ENCODE measurements at places on chromosomes 11 and 22.
A peak's percentile ranks its signal among the peaks of the same experiment; 100 is the strongest.

DNA sequence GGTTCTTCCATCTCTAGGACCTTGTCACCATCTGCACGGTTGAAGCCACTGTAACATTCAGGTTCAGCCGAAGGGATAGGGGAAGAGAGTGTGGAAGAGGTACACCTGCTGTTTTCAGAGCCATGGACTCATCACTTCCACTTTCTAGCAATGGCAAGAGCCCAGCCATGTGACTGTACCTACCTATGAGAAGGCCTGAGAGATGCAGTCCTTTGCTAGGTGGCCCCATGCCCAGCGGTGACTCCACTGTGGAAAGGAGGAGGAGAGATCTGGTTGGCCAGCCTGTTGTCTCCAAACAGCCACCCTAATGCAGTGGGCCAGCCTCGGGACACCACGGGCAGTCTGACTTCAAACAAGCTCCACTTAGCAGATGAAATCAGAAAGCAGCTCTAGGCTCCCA is 16.0 kb downstream of the RASD2 start:
- no peak for DNase-seq

DNA sequence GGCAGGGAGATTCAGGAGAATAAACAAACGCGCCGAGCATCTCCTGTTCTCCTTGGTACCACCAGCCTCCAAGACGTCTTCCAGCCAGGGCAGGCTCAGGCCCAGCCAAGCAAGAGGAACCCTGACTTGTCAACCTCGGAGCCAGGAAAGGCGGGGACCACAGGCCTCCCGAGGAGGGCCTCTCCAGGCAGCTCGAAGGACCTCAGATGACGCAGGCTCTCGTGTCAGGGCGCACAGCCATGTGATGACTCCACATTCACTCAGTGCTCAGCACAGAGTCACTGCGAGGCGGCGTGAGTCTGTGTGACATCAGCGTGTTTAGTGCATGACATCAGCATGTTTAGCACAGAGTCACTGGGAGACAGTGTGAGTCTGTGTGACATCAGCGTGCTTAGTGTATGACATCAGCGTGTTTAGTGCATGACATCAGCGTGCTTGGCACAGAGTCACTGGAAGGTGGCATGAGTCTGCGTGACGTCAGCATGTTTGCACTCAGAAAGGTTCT is 241.4 kb downstream of the BRD1 start:
- DNase-seq, result no peak

- peak; percentile 44 for DNase-seq
Measured at GRCh38 chr11:34208266-34209135, 103.1 kb downstream of the NAT10 start.

GRCh38 chr11:6269994-6270393 is 10.4 kb downstream of the CCKBR start:
- DNase-seq, result no peak

GRCh38 chr11:35340071-35340470 is 79.3 kb downstream of the SLC1A2 start:
- no peak for DNase-seq

- no peak for DNase-seq
Measured at GRCh38 chr11:104524254-104524653, 360.3 kb upstream of the PDGFD start.

DNA sequence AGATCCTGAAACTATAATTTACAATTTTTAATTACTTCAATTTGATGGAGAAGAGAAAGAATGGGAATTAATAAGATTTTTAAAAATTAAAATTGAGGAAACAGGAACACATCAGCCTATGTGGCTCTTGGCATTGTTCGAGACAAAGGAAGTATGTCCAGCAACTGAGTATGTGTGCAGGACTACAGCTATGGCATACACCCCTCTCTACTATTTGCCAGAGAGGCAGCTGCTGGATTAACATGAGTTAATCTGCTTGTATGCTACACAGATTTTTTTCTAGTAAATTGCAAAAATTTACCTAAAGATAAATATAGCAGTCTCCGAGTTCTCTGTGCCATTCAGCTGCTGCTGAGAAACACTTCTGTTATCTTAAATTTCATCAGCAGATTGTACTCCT is 70.6 kb downstream of the PHF21A start:
- no peak for DNase-seq

- DNase-seq, result no peak
Measured at GRCh38 chr11:111327908-111328624, 29.7 kb downstream of the POU2AF3 start.

DNA sequence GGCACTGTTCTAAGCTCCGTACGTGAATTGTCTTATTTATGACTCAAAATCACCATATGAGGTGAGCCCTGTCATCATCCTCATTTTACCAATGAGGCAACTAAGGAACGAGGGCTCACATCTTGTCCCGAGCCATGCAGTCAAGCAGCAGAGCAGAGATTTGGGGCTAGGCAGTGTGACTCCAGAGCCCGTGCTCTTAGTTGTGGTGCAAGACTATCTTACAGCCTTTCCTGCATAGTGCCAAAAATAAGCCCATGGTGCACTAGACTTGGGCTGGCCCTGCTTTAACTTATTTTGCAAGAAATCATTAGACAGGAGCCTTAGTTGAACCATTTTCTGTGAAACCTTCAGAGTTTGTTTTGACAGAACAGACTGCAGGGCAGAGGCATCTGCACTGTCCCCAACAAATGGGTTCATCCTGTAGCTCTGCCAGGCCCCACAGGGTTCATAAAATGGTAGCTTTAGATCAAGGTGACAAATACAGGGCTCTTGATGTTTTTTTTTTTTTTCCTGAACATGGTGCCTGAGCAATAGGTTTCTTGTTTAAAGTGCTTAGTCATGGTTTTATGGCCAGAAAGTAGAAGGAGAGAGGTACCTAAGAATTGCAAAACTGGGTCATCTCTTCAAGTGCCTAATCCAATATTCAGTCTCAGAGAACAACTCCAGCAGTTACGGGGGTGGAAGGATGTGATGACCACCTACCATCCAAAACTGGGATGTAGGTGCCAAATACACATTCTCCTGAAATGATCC is 56.6 kb downstream of the BMAL1 start:
- no peak for DNase-seq

GRCh38 chr11:1834062-1834610 is 654 bp upstream of the SYT8 start:
- DNase-seq, result no peak

DNA sequence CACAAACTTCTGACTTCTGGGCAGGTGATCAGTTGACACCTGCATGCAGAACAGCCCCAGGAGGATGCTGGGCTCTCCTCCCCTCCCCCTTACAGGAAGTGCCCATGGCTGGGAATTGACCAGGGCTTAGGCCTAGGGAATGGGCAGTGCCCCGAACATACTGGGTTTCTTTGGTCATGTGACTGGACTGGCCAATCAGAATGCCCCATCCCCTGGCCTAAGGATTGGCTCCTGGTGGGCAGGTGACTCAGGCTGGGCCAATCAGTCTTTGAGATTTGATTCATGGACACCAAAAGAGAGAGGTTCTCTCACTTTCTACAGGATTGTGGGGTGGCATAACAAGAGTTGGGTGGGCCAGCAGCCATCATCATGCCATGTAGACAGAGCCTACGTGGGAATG is 37.1 kb downstream of the MCM5 start:
- peak; percentile 24 for DNase-seq

DNA sequence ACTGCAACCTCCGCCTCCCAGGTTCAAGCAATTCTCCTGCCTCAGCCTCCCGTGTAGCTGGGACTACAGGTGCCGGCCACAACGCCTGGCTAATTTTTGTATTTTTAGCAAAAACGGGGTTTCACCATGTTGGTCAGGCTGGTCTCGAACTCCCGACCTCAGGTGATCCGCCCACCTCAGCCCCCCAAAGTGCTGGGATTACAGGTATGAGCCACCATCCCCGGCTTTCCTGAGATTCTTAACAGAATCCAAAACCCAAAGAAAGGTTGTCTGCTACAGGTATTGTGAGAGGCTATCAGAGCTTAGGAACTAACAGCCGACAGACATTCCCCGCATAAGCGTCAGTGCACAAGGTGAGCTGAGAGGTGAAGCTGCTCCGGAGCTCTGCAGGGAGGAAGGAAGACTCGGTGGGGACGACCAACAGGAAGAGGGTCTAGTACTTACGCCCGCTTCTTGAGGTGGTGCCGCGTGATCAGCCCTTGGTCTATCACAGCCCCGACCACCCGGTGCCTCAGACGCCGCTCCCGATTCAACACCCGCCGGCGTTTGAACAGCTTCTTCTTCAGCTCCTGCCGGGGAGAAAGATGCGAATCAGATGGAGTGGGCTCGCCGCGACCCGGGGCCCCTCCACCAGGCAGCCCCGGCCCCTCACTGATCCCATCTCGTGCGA is 470 bp downstream of the C11orf98 start:
- peak; percentile 63 for DNase-seq

DNA sequence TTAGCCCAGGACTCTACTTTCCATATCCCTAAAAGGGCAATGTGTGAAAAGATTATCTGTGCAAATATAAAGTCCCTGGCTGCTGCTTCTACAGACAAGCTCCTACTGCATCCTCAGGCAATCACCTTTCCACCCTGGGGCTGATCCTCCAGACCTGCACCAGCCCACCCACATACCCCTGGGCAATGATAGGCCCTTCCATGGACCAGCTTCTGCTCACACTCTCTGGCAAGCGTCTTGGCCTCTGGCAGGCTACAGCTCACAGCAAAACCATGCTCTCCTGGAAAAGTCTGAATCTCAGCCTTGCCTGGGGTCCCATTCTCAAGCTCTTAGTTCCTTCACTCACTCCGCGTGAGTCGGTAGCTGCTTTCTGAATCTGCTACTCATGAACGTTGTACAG is 69.5 kb downstream of the IGLL5 start:
- DNase-seq, result no peak

DNA sequence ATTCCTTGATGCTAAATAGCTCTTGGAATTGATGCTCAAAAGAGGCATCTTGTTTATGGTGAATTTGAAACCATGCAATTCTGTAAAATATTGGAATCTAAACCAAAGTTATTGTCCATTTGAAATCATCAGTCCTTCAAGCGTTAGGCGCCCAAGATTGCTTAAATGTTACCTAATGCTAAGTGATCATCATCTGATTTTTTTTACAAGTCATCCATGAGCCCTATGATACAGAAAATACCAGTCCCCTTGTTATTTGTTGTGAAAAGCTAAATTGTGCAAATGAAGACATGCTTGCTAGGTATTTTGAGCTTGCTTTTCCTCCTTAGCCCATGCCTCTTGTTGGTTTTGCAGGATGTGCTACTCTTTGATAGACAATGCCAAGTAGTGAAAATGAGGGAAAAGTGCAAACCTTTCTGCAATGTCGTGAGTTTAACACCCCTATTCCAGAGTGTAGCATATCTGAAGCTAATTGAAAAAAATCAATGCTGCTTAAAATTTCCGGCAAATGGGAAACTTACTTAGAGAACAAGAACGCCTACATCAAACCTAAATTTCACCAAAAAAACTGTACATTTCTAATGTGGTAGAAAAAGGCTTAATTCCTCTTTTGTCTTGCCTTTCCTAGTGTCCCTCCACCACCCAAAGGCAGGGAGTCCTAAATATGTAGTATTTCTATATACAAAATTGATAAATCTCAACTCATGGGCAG is 1.9 kb downstream of the GRK3 start:
- DNase-seq, result no peak

- no peak for DNase-seq
Measured at GRCh38 chr11:110434952-110435779, 5.4 kb downstream of the FDX1 start.

DNA sequence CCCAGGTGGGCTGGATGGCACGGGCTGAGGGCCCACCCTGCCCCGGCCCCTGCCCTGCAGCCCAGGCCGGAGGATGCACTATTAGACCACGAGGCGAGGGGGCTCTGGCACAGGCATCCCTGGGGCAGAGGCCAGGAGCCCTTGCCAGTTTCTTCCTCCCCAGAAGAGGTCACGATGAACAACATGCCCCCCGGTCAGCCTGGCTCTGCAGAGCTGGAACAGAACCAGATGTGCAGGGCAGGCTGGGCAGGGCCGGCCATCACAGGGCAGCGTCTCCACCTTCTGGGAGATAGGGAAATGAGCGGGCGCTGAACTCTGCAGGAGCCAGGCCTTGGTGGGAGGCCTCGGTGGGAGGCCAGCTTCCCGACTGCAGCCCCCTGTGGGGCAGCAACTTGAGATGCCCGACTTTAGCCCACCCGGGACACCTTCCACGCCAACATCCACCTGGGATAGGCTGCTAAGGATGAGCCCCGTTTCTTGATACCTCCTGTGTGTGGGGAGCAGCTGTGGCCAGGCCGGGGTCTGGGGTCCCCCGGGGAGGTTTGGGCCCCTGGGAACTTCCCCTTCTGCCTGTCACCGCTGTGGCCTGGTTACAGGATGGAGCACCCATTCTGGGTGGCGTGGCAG is 21.8 kb upstream of the GNB1L start:
- DNase-seq, result peak; percentile 1

GRCh38 chr11:68661697-68662603 is 22.4 kb upstream of the GAL start:
- no peak for DNase-seq

GRCh38 chr11:57330029-57330428 is 5.3 kb upstream of the TNKS1BP1 start:
- DNase-seq, result no peak

DNA sequence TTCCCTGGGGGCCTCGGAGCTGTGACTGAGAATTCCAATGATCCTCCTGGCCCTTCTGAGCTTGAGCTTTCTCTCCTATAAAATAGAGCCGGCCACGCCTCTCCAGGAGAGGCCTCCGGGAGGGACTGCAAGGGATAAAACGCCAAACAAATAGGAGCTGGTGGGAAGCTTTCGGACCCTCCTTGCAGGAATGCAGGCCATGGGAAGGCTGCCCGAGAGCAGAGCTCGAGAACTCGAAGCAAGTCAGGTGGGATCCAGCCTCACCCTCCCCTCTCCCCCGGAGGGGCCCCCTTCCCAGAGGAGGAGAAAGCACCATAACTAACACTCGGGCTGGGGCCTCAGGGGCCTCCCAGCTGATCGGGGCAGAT is 34.6 kb downstream of the FLRT1 start:
- DNase-seq, result no peak

DNA sequence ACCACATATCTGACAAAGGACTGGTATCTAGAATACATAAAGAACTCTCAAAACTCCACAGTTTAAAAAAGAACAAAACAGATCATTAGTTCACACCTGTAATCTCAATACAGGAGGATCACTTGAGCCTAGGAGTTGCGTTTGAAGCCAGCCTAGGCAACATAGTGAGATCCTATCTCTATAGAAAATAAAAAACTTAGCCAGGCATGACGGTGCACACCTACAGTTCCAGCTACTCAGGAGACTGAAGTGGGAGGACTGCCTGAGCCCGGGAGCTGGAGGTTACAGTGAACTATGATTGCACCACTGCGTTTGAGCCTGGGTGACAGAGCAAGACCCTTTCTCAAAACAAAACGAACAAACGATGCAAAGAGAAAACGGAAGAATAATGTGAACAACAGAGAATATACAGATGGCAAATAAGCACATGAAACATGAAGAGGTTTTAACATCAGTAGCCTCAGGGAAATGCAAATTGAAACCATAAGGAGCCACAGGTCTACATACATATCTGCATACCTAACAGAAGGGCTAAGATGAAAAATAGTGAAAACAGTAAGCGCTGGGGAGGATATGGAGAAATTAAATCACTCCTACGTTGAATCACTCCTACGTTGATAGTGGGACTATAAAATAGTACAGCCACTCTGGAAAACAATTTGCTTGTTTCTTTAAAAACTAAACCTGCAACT is 70.7 kb downstream of the DGCR2 start:
- no peak for DNase-seq

DNA sequence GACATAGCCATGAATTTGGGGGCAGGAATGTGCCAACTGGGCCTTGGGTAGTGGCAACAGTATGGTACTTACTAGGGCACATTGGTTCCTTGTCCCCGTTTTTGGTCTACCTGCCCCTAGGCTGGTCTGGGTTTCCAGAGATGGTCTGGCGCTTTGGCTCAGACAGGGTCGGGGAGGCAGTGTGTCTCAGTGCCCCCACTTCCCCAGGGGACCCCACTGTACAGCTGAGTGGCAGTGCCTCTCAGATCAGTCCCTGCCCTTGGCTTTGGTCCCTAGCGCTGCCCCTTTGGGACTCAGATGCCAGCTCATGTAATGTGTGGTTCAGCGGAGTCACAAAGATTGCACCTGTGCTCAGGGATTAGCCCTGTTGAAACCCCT is 3.3 kb downstream of the RIC8A start:
- no peak for DNase-seq

Data from stimulated activated CD4-positive, alpha-beta T cell treated with anti-CD3 and anti-CD28 coated beads, Interleukin-1b, Interleukin-23, amount 100 ng/mL, for 48 hours (primary cell).